ENCODE measurements at places on chromosomes 5 and 9.

DNA sequence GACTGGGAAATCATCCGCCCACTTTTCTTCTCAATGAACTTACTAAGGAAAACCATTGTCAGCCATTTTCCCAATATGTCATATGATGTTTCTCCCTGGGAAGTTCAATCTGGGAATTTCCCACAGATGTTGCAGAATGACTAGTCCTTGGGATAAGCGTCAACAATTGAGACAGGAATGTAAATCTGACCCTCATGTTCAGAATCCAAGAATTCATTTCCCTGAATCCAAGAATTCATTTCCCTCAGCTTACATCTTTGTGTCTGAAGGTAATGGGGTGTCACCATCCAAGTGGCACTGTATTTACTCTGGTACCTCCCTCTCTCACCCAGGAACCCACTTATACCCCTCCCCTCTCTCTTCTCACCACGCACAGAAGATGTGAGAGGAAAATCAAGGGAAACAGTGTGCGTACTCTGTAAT is 7.4 kb downstream of the KLF9 start:
- DNase-seq: no peak

DNA sequence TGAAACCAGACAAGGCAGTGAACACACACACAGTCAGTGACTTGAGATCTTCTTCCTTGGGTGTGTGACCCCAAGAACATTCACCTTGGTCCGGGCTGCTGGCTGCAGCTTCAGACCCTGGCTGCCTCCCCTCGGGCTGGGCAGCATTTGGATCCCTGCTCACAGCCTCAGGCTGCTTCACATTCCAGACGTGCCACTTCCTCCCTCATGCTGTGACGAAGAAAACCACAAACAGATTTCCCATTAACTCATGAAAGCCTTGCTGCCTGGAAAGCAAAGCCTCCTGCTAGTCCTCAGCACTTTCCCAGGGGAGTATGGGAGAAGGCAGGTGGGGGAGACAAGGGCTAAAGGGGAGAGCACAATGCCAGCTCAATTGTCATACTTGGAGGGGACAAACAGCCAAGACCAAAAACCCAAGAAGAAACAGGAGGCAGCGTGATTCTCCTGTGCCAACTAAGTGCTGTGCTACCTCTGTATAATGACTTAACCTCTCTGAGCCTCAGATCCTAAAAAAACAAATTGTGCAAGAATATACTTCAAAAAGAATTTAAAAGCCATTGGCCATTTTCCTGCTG is 594.6 kb upstream of the BRINP1 start:
- no peak for DNase-seq

DNA sequence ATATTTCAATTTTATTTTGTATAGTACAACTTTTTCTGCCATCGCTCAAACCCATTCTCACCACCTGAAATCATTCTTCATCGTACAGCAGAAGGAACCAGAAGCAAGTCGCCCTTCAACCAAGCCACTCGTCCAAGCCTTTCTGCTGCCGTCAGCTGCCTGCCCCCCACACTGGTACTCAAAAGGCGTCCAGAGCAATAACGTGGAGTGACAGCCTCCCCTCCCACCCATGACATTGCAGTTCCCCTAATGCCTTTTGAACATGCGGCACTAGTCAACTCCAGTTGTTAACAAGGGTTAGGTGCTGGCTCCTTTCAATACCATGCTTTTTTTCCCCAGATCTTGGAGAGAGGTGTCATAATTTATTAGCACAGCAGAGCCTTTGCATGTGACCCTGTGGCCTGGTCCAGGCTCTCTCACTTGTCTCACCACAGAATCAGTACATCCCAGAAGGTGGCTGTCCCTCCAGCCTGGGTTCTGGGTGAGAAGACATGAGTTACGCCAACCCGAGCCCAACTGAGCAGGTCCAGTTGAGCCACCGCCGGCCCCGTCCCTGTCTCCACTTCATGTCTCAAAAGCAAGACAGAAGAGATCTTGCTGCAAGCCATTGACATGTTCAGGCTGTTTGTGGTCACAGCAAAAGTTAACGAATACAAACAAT is 20.4 kb upstream of the MED10 start:
- no peak for DNase-seq

- DNase-seq: no peak
Observed at GRCh38 chr5:128844354-128844923, 120.8 kb upstream of the SLC27A6 start.

DNA sequence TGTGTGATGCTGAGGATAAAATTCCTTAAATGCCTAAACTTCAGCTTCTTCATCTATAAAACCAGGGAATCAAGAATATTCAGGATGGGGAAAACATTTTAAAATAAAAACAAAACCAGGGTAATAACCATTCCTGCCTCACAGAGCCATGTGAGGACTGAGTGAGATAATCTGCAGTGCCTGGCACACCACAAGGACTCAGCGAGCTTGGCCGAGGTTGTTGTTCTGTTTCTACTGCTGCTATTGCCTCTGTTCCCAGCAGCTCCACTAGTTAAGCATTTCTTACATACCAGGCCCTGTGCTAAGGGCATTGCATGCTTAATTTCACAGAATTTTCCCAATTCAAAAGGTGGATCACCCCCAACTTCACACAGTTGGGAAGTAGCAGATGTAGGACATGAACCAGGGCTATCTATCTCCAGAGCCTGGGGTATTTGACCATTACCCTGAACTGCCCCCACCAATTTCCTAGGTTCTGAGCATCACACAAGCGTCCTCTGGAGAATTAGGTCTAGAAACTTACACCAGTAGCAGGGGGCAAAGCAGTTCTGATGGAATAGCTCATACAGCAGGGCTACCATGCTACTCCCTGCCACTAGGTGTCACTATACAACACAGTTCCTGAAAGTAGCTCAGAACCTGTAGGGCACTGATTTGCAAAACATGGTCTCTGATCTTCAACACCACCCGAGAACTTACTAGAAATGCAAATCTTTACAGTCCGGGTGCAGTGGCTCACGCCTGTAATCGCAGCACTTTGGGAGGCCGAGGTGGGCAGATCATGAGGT is 74.3 kb downstream of the LRSAM1 start:
- DNase-seq: peak; percentile 21

DNA sequence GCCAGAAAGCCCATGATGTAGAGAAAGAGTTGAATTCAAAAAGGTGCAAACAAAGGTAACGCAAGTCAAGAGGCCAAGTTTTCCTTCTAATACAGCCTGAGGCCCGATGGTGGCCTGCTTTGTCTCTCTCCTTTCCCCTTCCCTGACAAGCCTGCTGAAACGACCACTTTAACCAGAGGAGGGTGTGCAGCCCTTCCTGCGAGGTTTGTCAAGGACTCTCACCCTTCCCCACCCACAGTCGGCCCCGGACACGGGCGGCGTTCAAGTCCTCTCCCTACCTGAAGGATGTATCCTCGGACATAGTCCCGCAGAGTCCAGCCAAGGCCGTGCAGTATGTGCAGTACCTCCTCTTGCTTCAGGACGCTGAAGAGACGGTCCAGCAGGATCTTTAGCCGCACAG is 318.2 kb downstream of the BNC2 start:
- DNase-seq: no peak

DNA sequence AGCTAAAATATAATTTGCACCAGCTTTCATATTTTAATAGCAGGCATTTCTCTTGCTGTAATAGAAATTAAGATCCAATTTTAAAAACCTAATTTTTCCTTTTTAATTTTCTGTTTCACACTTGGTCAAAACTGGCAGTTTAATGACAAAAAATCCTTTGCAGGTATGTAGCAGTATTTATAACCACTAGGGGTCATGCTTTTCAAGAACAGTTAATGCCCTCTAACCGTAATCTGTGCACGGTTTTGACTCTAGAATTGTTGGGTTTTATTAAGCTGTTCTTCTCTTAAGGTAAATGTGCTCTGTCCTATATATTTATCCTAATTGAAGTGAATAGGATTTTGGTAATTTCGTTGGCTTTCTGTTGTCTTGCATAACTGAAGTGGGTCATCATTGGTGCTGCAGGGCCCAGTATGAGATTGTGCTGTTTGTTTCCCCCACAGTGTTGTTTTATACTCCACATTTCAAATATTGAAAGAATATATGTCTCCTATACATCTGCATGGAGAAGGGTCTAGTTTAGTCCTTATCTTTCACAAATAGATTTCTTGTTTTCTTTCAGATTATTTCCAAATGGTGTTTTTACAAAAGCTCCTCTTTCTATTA is 107.4 kb downstream of the SCAMP1 start:
- no peak for DNase-seq

DNA sequence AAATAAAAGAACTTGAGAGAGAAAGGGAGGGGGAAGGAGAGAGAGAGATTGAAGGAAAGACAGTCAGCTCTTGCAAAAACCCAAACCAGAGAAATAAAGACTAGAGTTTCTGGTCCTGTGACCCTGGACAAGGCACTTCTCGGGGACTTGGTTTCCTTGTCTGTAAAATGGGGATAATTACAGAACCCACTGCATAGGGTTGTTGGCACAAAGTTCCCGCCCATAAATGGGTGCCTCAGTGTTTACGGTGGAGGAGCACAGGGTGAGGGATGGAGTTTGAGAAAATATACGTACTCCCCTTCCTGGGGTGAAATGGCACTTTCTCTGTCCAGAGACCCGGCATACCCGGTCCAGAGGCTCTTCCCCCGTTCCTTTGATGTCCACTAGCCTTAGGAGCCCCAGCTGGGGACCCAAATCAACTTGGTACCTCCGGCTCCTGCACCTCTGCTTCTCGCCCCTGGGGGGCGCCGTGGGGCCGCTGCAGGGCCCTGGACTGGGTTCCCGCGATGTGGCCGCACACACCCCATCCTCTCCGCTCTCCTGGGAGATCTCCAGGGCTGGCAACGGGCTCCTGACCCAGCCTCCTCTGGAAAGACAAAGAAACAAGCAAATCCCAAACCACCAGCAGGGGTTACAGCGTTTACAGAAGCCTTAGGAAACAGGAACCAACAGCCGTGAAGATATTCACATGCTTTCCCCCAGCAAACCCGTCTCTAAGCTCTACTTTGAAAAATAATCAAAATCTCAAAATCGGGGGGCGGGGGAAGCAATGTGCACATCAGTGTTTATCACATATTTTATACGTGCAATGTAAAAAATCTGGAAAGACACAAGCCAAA is 26.3 kb downstream of the PTGES start:
- DNase-seq: peak; percentile 57

- no peak for DNase-seq
Observed at GRCh38 chr9:21477466-21477865, 4.6 kb downstream of the IFNE start.

GRCh38 chr5:132383984-132384383 is 14.5 kb downstream of the SLC22A5 start:
- DNase-seq: no peak

- DNase-seq: no peak
Observed at GRCh38 chr5:88364991-88365390, 96.3 kb upstream of the TMEM161B start.

DNA sequence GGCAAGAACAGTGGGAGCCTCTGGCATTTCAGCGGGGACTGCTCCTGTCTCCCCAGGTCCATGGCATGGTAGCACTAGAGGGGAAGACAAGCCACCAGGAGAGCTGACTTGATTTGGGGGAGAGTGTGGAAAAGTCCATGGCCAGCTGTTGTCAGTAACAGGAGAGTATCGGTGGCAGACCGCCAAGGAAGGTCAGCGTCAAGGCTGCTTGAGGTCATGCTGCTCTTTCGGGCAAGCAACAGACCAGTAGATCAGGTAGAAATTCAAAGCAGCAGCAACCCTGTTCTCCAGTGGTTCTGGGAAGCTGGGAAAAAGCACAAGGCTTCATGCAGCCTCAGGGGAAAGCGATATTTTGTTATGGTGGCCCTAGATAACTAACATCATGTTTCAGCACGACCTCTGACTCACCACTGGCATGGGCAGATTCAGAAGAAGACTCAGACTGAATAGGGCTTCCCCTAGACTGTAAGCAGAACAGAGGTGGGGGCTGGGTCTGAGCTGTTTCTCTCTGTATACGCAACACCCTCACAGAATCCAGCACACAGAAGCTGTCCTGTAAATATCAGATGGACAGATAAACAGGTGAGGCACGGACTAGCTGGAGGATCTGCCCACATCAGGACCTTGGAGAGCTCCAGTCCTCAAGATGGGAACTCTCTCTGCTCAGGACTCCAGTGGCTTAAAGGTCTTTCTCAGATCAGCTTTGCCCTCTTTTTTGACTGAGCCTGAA is 35.2 kb upstream of the PLEKHG4B start:
- no peak for DNase-seq

DNA sequence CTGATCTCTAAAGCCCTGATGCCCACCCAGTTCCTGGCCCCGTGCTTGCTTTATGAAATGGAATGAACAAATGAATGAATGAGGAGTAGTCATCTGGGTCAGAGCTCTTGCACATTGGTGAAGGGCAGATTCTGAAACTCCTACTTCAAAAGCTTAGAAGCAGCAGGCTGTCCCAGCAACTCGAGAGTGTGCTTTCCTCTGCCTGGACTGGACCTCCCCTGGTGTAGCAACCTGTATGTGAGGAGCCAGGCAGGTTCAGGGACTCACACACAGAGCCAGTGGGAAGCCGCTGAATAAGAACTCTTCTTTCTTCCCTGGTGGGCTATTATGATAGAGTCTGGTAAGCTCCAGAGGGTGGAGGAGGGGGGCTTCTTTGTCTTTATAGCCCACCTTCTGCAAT is 396.4 kb downstream of the CDK5RAP2 start:
- no peak for DNase-seq

Data from activated naive CD4-positive, alpha-beta T cell treated with Interleukin-2 at 50 U/mL for 16 hours (primary cell).